RCC 7860 (cell line): ENCODE measurements at places on chromosomes 1 and 21.

GRCh38 chr1:243587823-243588560 is 262.1 kb downstream of the AKT3 start:
- DNase-seq: no peak

- no peak for DNase-seq
Measured at GRCh38 chr21:34722684-34723300, 54.0 kb downstream of the CLIC6 start.

GRCh38 chr1:207218512-207219362 is 102.7 kb upstream of the CD55 start:
- DNase-seq: no peak

DNA sequence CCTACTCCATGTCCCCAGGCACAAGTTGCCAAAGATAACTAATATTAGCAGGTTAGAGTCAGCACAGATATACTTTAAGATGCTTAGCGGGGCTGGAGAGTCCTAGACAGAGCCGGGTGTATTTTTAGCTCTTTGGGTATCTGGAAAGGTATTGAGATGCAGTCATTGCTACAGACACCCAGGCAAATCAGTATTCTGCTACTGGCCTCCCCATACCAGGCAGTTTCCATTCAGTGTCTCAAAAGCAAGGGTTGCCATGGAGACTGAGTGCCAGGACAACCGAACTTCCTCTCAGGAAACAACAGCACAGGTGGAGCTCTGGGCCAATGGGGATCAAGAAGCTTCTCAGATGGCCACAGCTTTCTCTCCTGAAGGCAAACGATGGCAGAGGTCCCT is 45.3 kb downstream of the KCNC4 start:
- no peak for DNase-seq

DNA sequence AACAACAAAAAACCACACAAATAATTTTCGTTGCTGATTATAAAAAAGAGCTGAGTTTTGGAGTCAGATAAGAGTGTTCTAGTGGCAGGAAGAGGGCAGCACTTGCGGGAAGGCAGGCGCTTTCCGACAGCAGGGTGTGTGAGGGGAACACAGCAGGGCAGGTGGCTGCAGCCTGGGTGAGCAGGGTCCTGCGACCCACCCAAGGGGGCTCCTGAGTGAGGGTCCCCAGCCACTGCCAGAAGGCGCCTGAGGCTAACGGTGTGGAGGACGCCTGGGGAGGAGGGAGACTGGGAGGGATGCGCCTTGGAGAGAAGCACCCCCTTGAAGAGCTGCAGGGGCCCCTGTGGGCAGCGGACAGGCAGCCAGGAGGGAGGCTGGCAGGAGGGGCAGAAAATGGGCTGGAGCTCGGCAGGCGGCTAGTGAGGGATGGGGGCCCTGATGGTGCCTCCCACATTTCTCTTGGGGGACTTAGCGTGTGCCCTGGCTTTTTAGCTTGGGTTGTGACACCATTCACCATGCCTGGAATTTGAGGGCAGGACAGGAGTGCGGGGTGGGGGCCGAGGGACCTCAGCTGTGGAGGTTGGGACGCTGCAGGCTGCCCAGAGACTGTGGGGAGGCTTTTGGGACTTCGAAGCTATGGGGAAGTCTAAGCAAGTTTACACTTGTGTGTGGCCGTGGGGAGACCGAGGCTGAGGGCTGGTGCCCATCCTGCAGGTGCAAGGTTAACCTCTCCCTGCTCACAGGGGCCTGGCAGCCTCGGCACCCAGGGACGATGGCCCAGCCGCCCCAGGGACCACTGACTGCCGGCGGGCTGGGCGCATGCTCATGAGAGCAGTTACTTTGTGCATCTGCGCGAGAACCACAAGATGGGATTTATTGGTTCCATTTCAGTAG is 111.4 kb downstream of the SIK1 start:
- DNase-seq: no peak

DNA sequence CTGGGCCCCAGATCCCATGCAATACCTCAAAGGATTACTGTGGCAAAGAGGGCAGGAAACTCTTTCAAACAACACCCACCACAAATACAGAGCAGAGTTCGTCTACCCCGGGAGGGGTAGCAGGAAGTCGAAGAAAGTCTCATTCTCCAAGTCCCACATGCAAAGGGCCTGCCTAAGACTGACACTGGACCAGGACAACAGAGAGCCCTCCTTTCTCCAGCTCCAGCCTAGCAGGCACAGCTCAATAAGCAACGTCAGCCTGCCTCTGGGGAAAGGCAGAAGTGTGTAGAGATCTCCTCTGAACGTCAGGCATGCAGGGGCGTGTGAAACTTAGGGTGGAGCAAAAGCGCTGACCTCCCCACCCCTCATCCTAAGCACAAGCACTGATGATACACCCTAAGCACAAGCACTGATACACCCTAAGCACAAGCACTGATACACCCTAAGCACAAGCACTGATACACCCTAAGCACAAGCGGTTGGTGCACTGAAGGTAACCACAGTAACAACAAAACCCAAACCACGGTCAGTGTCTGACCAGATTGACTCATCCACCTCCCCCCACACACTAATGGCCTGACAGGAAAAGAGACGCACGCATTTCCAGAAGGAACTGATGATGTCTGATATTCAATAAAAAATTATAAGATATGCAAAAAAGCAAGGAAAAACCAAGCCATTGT is 1.3 kb downstream of the KRTAP12-3 start:
- DNase-seq: no peak

DNA sequence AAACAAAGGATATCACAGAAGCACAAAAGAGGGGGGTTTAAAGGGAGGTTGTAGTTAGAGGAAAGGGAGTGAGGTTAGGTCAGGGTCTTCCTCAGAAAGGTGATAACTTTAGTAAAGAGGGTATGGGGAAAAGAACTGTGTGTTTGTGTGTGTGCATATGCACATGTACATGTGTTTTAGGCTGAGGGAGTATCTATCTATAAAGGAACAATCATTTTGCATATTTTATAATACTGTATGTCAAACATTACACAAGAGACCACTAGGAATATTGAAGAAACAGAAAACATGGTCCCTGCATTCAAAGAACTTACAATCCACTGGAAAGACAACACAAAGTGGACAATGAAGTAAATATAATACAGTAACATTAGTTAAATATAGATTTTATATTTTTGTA is 132.2 kb downstream of the ACBD6 start:
- no peak for DNase-seq

DNA sequence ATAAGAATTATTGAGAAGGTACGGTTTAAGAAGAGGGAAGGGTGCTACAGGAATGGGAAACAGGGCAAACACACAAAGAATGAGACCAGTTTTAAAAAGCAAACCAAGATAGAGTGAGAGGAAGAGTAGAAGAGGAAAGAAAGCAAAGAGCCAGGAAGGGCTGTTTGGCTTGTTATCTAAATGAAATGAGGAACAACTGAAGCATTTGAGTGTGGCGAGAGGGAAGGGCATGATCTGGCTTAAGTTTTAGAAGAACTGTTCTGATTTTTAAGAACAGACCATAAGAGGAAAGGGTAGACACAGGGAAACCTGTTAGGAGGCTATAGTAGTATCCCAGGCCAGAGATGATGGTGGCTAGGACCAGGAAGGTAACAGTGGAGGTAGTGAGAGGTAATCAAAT is 73.8 kb downstream of the TUT4 start:
- DNase-seq: no peak

DNA sequence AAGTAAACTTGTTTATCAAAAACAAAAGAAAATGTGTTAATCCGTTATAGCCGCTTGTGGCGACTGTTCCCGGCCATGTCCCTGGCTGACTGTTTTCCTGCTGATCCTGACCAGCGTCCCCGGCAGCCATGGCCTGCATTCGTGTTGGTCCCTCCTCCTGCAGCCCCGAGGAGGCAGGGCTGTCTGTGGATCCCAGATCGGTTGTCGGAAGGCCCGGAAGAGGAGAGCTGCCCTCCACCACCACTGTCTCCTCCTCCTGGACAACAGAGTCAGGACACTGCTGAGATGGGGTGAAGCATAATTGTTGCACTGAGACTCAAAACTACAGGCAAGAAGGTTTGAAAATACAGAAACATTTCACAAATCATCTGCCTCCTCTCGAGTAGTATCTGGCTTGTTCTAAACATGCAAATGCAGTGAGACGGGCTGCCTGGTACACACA is 3.6 kb upstream of the MXRA8 start:
- DNase-seq: no peak

- no peak for DNase-seq
Measured at GRCh38 chr1:6795661-6796060, 10.4 kb downstream of the CAMTA1 start.
